ENCODE measurements at places on chromosomes 2 and 18. TPM values are rescaled to one million over a fixed set of nuclear protein-coding genes. Genes with fewer than 3 reads are reported as not detected.

Gene TWSG1
- total RNA-seq, result 20.4 TPM

Gene IL1RN
- total RNA-seq, result 8.9 TPM

Gene ASPRV1
- 1.1 TPM for total RNA-seq

Gene SLC4A3
- 6.7 TPM for total RNA-seq

Gene CERKL
- total RNA-seq, result not detected

Gene PSMA8
- total RNA-seq, result not detected

Gene ZSWIM2
- total RNA-seq, result 1.2 TPM

Gene RUFY4
- 0.42 TPM for total RNA-seq

Gene CYP1B1
- total RNA-seq, result 113 TPM

Gene SGPP2
- not detected for total RNA-seq

Gene BOD1L2
- not detected for total RNA-seq

Gene CRACDL
- 7.9 TPM for total RNA-seq

Gene ARL5A
- total RNA-seq, result 50.6 TPM

Gene ZAP70
- total RNA-seq, result 1.3 TPM

Gene CYP26B1
- total RNA-seq, result 41.9 TPM

Gene CIB4
- not detected for total RNA-seq

Gene GALNT3
- total RNA-seq, result 1.1 TPM

Gene AQP12A
- total RNA-seq, result not detected
